ENCODE measurements at places on chromosomes 1 and 21. TPM values are rescaled to one million over a fixed set of nuclear protein-coding genes. Genes with fewer than 3 reads are reported as not detected.

The BGLAP gene
- 378 TPM for total RNA-seq

The ADAMTS1 gene
- total RNA-seq: 23.0 TPM

The SPATA1 gene
- total RNA-seq: 0.19 TPM

- DNase-seq: peak; percentile 58
These were observed 86.8 kb downstream of the ATP1B1 start for GRCh38 chr1:169193191-169193850.

The FMO1 gene
- 0.08 TPM for total RNA-seq

- no peak for DNase-seq
These were observed 127.6 kb upstream of the DAB1 start for GRCh38 chr1:57551476-57551875.

Measured in myocyte (in vitro differentiated cells).